Activated CD4-positive, alpha-beta T cell treated with anti-CD3 and anti-CD28 coated beads for 24 hours (primary cell): ENCODE measurements at places on chromosomes 7 and 10.

DNA sequence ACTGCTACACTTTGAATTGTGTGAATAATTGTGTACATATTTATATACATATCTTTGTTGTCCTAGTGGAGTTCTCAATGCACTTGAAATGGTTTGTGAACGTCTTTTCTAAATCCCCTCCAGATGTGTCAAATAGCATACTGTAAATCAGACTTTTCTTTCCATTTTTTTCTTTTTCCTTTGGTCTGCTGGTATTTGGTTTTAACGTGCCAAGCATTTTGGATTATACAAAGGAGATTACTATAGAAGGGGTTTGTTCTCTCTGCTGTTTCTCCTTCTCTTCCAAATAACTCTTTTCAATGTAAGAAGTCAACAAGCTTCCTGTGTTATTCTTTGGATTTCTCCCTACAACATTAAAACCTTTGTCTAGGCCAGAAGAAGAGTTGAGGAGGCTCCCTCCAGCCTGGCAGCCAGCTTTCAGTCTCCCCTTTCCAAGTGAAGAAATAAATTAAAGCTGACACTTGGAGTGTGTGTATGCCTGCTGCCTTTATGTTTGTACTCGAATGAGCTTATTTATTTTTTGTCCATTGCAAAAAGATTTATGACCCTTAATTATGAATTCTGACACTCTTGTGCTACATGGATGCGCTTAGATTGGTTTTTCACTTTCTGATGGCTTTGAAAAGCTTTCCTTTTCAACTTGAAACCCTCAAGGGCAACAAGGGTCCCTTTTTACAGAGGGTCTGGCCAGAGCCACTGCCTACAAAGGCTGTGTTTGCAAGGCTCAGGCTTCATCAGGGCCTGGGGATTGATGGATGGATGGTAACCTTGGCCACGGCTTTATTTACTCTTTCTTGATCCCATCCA, 107.8 kb downstream of the RAB18 start:
- DNase-seq, result no peak

DNA sequence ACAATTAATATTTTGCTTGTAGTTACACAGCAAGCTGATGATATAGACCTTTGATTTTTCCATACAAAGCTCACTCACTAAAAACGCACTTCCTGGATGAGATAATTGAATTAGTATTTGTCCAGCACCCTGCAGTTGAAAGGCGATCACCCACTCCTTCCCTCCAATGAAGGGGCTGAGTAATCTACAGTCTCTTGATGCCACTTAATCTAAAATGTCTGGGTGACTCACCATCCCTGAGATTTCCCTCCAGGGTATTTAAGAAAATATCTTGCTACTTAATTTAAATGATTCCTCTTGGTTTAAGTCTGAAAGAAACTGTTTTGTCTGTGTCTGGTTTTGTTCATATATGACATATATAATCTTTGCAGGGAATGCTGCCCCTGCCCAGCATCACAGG, 515.3 kb downstream of the GRID1 start:
- DNase-seq, result no peak

- no peak for DNase-seq
Measured at GRCh38 chr10:104053201-104053600, 32.5 kb downstream of the COL17A1 start.

DNA sequence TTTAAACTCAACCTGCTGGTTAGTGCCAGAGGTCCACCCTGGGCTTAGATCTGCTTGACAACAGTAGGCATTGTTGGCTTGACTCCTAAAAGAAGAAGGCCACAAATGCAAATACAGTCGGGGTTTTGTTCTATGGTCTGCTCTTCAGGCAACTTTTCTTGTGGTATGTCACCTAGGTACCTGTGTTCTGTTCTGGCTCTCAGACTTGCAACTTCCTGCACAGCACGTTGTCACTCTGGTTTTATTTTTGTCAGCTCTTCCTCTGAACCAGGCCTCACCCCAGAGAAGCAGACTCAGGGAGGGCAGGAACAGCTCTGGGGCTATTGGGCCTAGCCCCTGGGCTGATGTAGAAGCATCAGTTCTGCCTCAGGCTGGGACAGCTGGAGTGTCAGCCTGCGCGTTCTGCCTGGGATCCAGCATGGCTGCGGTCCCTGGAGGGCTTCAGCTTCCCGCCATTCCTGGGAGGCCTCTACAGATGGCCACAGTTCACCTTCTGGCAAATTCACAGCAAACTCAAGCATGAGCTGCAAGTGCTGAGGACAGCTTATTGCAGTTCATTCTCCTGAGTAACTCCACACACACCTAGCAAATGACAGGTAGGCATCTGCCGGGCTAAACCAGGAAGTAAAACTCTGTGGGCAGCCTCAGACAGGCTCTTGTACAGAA, 11.0 kb upstream of the PDCD4 start:
- DNase-seq, result no peak

GRCh38 chr10:78450807-78451485, 417.3 kb downstream of the RPS24 start:
- no peak for DNase-seq

DNA sequence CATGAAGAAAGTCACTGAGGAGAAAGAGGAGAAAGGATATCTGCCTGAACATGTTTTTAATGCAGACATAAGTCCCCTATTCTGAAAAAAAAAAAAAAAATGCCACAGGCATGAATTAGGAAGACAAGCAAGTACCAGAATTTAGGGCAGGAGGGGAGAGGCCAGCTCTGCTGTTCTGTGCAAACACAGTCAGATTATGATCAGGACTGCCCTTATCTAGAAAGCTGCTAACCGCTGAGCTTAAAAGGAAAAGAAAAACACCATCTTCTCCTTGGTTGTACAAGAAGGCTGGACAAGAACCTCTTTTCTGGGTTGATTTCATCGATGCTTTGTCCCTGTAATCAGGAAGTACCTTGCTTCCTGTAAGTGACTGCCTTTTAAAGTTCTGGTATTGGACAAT, 15.3 kb upstream of the PWWP2B start:
- DNase-seq, result no peak

DNA sequence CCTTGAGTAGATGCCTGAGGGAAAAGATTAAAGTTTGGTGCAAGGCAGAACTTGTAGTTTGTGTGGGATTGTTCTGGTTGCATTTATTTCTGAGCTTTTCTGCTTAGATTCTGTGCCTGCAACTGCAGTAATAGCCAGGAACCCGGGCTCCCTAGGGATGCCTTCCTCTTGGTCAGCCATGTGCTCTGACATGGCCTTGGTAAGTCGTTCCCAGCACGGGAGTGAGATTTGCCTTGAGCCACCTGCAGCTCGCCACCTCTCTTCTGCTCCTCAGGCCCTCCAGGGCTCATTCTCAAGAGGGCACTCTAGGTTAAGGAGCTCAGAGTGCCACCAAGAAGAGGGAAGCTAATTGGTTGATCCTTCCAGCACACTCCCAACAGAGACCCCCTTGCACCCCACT, 350.6 kb upstream of the MKI67 start:
- DNase-seq, result no peak
